ENCODE measurements at places on chromosomes 7 and 10.

DNA sequence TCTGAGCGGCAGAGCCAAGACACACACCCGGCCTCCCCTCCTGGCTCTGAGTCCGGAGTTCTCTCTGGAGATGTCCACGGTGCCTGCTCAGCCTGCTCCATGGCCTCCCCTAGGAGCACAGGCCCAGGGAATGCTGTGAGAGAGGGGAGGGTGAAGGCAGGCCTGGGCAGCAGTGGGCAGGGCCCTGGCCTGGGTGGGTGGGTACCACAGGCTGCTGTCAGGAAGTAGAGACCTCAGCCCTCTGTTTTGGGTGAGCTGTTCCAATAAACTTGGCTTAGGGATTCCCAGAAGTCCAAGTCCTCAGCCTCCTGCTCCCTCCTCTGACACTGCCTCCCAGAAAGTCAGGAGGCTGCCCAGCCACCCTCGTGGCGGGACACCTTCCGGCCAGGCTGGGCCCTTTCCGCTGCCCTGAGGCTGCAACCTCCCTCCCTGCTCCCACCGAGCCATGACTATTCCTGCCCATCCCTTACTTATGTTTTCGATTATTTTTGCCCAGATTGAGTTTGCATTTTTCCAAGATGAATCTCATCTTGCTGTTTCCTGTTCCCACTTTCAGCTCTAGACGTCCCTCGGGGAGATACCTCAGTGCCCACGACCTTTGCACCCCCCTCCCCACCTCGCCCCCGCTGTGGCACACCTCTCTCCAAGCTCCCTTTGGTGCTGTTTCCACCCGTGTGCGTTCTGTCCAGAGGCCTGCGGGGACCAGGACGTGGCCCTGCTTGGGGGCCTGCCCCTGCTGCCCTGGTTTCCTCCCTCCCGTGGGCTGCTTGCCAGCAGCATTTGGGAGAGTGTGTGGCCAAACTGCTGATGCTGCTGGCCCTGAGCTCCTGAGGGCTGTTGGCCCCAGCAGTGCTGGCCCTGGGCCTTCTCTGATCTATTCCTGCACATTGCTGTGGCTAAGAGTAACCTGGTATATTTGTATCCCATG, 5.8 kb upstream of the POLM start:
- no peak for DNase-seq

DNA sequence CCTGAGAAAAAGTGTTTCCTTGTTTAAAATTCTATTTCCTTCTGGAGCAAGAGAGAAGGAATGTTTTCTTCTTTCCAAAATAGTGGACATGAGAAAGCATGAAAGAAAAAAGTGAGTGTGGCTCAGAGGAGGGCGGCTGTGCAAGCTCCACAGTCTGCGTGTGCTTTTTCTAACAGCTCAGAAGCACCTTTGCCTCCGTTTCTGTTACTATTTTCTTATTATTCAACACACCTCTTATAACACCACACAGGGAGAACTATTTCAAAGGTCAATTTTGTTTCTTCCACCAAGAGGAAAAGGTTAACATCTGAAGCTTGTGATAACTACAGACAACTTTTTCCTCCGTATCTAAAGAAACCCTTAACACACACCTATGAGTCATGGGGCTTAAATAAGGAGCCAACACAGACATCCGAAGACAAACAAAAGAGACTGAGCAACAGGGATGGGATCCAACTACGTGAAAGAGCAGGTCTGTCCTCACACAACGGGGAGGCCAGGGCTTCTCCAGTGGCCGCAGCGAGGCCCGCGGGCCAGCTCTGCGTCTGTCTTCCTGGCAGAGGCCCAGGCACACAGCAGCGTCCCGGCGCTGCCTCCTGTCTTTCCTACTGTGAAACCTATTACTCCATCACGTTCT, 36.2 kb upstream of the NCAPG2 start:
- peak; percentile 58 for DNase-seq

DNA sequence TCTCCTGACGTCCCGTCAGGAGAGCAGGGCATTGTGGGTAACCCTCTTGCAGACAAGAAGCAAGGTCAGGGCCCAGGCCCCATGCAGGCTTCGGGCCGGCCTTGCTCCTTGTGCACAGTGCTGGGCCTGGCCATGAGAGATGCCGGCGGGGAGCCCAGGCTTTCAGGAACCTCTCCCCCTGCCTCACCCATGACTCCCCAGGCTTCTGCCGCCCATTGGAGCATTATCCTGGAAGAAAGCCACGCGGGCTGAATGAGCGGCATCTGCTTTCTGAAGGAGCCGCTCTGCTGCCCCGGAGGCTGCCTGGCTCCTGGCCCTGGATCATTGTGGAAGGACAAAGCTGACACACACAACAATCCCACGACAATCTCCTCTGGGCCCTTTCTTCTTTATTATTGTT, 233.5 kb downstream of the TCF7L2 start:
- no peak for DNase-seq

- DNase-seq: no peak
Observed at GRCh38 chr10:3465406-3465891, 292.9 kb upstream of the PITRM1 start.

- DNase-seq: no peak
Observed at GRCh38 chr7:31371621-31372020, 31.1 kb upstream of the NEUROD6 start.

DNA sequence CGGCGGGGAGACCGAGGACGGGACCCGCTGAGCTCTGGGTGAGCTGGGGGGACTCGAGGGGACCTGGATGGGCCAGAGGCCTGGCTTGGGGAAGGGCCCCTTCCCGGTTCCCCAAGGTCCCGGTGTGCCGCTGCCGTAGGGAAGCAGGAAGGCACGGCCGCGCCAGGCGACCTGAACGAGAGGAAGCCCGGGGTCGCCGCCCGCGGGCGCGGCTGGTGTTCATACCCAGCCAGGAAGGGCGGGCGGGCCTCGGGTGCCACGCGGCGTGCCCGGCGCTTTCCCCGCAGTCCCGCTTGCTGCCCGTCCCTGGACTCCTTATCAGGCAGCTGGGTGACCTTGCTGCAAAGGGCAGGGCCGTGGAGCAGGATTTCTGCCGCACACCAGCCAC, 38.0 kb downstream of the ZNF777 start:
- no peak for DNase-seq

DNA sequence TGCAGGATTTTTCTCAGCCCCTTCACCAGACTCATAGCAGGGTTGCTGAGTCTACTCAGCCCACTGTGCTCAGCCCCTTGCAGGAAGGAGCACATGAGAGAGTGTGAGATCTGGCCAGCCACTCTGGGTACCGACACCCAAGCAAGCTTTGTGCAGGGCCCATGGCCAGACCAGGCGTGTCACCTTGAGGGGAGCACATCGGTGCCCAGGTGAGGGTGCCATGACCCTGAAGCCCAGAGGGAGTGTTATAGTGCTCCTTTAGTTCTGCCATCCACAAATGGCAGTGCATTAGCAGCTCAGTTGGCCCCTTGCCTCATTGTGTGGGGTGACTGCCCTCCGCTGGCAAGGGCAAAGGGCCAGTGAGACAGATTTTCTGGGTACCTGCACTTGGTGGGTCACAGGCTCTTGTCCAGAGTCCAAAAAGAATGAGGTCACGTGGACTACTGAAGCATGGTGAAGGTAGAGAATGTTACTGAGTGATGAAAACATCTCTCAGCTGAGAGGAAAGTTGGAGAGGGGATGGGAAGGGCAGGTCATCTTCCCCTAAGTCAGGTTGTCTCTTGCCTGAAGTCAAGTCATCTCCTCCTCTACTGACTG, 181.8 kb downstream of the MACC1 start:
- no peak for DNase-seq

DNA sequence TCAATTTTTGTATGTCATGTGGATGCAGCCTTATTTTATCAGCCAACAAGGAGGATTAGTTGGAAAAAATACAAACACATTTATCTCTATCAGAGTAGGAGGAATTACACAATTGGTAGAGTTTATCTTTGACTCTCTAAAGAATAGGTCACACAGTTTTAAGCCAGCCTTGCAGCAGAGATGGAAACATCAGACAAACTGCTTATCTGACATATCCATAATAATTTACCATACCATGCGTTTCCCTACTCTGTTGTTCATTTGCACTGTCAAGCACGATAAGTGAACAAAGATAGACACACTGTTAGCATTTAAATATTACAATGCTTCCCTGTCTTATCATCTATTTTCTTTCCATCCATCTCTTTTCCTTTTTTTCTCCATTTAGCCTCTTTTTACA, 283.7 kb upstream of the SMIM30 start:
- no peak for DNase-seq

- DNase-seq: no peak
Observed at GRCh38 chr7:15915686-15916293, 229.3 kb upstream of the MEOX2 start.

- DNase-seq: peak; percentile 70
Observed at GRCh38 chr7:18019555-18019954, 8.1 kb downstream of the PRPS1L1 start.

GRCh38 chr10:62022830-62023229, 121.3 kb downstream of the ARID5B start:
- no peak for DNase-seq

DNA sequence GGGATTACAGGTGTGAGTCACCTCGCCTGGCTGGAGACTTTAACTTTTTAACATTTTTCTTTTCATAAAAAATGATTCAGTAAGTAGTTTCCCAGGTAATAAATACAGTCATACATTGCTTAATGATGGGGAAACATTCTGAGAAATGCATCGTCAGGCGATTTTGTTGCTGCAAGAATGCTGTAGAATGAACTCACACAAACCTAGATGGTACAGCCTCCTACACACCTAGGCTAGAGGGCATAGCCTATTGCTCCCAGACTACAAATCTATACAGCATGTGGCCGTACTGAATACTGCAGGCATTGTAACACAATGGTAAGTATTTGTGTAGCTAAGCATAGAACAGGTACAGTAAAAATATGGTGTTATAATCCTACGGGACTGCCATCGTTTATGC, 108.5 kb upstream of the SFMBT2 start:
- peak; percentile 3 for DNase-seq

DNA sequence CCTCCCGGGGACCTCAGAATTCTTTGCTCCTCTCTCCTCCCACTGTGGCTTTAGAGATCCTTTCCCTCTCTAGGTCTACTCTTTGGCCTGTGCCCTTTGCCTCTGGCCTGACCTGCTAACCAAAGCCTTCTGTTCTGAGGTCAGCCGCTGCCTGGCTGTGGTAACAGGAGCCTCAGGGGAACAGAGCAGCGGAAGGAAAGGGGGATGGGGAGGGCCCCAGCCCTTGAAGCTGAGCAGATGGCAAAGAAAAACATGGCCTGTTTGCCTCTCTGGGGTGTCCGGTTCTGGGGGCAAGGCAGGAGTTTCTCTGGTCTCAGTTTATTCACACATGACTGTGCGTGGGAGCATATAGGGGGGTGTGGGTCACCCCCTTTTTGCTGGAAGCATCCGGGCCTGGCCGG, 28.2 kb downstream of the COL26A1 start:
- DNase-seq: no peak

- no peak for DNase-seq
Observed at GRCh38 chr7:54419209-54419608, 123.0 kb upstream of the VSTM2A start.

DNA sequence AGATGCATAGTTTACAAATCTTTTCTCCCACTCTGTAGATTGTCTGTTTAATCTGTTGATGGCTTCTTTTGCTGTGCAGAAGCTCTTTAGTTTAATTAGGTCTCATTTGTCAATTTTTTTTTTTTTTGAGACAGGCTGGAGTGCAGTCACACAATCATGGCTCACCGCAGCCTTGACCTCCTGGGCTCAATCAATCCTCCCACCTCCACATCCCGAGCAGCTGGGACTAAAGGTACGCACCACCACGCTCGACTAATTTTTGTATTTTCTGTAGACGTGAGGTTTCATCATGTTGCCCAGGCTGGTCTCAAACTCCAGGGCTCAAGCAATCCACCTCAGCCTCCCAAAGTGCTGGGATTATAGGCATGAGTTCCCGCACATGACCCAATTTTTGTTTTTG, 1655.8 kb downstream of the REEP3 start:
- no peak for DNase-seq

DNA sequence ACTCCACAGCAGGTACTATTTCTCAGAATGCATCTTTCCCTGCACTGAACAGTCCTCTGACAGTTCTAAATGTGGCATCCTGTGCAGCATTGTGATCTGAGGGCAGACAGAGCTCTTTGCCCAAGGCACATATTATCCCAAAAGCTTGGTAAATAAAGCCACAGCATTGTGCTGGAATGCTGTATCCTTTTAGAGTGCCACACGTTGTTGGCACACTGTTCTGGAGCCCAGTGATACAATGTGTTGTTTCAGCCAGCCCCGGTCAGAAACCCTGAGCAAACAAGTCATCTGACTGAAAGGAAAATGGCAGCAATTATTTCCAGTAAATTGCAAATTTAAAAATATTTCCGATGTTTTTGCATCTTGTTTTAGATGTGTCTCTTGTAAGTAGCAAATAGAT, 45.4 kb downstream of the NAMPT start:
- DNase-seq: no peak

DNA sequence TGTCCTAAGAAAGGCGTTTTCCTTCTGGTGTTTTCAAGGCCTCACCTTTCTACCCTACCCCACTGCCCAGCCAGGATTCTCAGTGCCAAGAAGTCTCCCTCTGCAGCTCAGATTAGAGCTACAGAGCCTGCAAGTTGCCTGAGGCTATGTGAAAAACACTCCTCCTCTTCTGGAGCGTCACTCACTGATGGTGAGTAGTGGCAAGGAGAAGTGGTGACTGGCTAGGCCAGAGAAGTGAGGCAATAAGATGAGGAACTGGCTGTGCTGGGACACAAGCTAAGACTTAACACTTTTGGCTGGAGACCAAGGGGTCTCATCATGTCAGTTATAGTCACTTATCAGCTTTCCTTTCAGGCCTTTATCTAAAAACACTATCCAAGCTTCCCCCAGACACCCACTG, 86.7 kb upstream of the PRKAR2B start:
- peak; percentile 7 for DNase-seq

DNA sequence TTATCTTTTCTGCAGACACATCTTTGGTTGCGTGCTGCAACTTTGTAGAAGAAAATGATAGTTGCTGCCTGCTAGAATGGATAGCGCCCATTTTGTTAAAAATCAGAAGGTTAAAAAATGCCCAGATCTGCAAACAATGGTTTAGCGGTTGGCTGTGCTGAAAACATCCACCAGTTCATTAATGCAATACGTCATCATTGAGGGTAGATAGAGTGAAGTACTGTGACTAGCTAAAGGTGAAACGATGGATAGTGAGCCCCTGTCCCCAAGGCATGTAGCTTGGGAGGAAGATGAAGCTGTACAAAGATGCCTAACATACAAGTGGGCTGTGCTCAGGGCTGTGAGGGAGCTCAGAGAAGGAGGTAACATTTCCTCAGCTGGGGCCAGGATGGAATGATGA, 48.4 kb downstream of the TEX36 start:
- DNase-seq: no peak

DNA sequence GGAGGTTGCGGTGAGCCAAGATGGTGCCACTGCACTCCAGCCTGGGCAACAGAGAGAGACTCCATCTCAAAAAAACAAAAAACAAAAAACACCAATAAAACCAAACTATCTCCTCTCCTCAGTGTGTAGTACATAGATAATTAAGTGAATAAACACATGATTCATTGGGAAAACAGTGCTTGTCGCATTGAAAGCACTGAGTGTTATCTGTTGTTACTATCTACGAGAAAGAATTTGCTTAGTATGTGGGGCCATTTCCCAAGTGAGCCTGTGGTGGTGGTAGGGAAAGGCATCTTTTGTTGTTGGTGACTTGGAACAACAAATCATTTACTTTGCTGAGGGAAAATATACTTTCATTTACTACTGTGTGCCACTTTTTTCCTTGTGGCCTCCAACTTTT, 42.6 kb downstream of the RSBN1L start:
- DNase-seq: no peak

All from RWPE1 (cell line).